ENCODE measurements at places on chromosomes 7 and 10.

DNA sequence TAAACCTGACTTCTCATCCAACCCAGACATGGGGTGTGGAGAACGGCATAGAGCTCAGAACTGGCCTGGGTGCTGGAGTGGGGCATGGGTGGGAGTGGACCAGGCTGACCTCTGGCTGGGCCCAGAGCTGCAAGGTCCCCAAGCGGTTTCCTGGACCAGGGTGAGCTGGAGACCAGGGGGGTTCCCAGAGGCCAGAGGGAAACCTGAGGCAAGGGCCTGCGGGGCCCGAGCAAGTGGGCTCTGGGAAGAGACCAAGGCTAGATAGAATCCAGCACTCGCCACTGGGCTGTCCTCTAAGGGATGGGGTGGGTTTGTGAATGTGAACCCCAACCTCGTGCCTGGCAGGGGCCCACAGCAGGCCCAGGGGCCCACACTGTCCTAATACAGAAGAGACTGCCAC lies 39.4 kb upstream of the RET start:
- DNase-seq, result no peak

DNA sequence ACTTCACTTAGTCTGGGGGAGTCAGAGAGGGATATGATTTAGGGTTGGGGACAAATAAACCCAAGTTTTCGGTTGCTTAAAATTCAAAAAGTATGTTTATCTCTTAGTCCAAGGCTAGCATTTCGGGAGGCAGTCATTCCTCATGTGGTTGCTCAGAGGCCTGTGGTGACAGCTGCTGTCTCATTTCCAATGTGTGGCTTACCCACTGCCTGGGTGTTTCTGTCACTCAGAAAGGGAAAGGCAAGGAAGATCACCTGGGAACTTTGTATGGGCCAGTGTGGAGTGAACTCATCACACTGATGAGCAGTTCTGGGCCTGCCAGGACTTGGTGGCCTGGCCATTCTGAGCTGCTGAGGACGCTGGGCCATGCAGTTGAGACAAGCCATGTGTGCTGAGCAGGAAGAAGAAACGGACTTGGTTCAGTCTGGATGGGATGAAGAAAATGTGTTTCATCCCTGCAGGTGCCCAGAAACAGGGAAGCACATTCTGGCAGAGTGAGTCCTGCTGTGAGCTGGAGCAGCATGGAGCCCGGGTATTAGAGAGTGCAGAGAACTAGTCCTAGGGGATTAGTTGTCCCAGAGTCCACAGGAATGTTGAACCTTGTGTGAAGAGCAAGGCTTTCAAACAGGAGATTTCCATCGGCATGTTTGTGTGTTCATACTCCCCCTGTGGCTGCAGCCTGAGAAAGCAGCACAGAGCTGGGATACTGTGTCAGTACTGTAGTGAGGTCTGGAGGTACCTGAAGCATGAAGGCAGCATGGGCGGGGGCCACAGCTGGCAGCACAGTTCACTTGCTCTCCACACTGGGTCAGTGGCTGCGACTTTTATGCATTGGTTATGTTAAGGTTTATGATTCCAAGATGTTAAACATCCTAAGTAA lies 211.1 kb upstream of the IGFBP3 start:
- DNase-seq, result no peak

- DNase-seq, result no peak
These were observed 303.9 kb downstream of the WDR37 start for GRCh38 chr10:1360011-1360557.

DNA sequence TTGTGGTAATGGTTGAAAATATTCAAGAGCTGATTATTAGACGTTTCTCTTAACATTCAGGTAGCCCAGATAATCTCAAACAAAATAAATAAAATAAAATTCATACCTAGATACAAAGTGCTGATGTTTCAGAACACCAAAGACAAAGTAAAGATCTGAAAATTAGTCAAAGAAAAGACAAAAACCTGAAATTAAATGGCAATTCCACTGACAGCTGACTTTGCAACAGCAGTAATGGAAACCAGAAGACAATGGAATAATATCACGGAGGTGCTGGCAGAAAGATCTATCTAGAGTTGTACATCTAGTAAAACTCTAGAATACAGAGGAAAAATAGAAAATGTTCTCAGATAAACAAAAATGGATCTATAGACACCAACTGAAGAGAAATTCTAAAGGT lies 58.0 kb upstream of the IKZF1 start:
- DNase-seq, result no peak

GRCh38 chr10:8776926-8777622 lies 722.6 kb downstream of the GATA3 start:
- no peak for DNase-seq

DNA sequence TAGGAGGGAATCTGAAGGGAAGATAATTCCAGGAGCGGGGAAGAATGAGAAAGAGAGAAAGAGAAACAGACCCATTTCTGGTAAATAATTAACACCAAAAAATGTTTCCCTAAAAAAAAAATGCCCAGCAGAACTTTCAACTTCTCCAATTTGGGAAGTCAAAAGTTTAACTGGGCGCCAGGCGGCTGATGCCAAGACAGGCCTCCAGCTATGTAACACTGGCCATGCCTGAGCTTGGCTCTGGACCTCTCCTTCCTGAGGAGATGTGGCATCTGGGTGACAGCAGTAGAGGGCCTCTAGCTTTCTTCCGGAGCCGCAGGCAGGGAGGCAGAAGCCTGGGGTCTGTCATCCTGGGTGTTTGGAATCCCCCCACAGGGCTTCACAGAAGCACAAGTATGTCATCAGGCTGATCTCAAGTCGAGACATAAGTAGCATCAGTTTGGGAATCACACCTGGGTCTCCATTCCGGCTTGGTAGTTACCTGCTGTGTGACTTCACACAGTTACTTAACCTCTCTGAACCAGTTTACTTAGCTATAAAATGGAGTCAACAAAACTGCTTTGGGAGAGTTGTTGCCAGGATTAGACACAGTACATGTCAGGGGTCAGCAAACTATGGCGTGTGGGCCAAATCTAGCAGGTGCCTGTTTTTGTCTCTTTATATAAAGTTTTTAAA lies 50.5 kb upstream of the TCF7L2 start:
- DNase-seq, result no peak

DNA sequence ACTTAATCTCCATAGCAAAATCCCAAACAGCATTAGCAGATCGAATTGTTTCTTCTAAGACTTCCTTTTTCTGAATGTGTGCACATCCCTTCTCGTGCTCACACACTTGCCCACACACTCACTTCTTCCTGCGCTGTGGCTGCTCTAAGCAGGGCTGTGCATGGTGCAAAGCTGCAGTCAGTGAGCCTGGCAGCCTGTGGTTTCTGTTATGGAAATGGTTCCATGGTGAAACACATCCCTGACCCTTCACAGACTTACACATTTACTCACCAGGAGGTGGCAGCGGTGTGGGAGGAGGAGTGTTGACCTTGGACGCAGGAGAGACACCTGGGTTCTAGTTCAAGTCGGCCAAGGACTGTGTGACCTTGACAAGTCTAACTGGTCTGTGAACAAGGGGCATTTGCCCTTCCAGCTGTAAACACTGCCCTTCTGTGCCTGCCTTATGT lies 24.9 kb downstream of the MTURN start:
- peak; percentile 30 for DNase-seq

All from HCEC 1CT (cell line).